ENCODE measurements at places on chromosomes 11 and 22. TPM values are rescaled to one million over a fixed set of nuclear protein-coding genes. Genes with fewer than 3 reads are reported as not detected.

The MUC5AC gene
- polyA plus RNA-seq = not detected

The RAG1 gene
- polyA plus RNA-seq = not detected

The OR5D16 gene
- not detected for polyA plus RNA-seq

The ASCL2 gene
- polyA plus RNA-seq = not detected

The CNTN5 gene
- not detected for polyA plus RNA-seq

The CASP5 gene
- polyA plus RNA-seq = not detected

The MMP27 gene
- not detected for polyA plus RNA-seq

DNA sequence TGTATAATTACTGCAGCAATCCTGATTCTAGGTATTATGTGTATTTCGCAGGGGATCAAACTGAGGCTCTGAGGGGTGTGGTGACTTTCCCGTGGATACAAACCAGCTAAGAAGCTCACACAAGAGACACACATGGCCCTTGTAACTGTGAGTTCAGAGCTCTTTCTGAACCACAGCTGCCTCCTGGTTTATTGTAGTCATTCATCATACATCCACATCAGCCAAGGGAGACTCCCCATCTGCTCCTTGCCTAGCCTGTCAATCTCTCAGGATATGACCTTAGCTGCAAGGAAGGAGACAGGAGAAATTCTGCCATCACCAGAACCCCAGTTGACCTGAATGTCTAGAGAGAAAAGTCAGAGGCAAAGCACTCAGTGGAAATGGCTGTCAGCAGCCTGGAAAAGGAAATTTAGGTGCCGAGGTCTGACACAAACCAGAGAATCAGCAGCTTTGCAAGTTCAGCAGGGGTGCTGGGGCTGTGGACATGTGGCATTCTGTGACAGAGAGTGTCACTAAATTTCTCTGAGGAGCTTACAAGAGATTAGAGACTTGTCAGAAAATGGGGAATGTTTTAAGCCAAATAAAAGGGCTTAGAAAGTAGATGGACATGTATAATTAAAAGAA, 209.5 kb downstream of the AASDHPPT start:
- H3K4me3 ChIP-seq = no peak overlapping the region
- no peaks in the 10 kb centered on the region for H3K27me3 ChIP-seq
- no peak overlapping the region for H3K27ac ChIP-seq
- no peaks in the 10 kb centered on the region for H3K36me3 ChIP-seq

- no peaks in the 10 kb centered on the region for H3K36me3 ChIP-seq
- DNase-seq = no peak
- H3K4me1 ChIP-seq = no peaks in the 10 kb centered on the region
- no peaks in the 10 kb centered on the region for H3K27me3 ChIP-seq
These were observed 74.8 kb upstream of the NECTIN1 start for GRCh38 chr11:119803726-119804294.

- no peaks in the 10 kb centered on the region for H3K27me3 ChIP-seq
- no peaks in the 10 kb centered on the region for H3K4me1 ChIP-seq
- H3K4me3 ChIP-seq = no peak overlapping the region
- no peaks in the 10 kb centered on the region for H3K36me3 ChIP-seq
These were observed 9.4 kb downstream of the PGM2L1 start for GRCh38 chr11:74388678-74389327.

GRCh38 chr11:69010964-69011623, 2.0 kb downstream of the MRGPRF start:
- no peak overlapping the region for H3K4me3 ChIP-seq
- no peak for DNase-seq
- H3K4me1 ChIP-seq = no peaks in the 10 kb centered on the region
- H3K36me3 ChIP-seq = no peaks in the 10 kb centered on the region
- peaks cover 4% of the 10 kb centered on the region for H3K27me3 ChIP-seq

GRCh38 chr11:79265756-79266322, 175.0 kb downstream of the TENM4 start:
- H3K4me3 ChIP-seq = no peak overlapping the region
- no peaks in the 10 kb centered on the region for H3K4me1 ChIP-seq
- H3K27ac ChIP-seq = no peak overlapping the region
- no peaks in the 10 kb centered on the region for H3K27me3 ChIP-seq
- no peaks in the 10 kb centered on the region for H3K36me3 ChIP-seq

DNA sequence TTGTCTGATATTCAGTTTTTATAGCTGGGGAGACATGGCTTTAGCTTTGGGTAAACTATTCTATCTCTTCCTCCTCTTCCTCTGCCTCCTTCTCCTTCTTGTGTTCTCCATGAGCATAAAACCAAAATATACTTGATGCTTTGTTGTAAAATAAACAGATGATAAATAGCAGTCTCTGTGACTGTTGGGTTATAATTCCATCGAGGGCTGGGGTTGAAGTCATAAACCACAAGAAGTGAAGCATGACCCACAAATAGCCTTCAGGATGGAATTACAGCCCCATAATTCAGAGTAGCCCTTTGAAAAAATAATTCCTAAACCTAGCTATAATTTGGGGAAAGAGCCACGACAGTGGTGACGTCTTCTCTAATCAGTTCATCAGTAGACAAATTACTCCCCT, 177.7 kb downstream of the SNX19 start:
- no peak overlapping the region for H3K27ac ChIP-seq
- H3K27me3 ChIP-seq = no peaks in the 10 kb centered on the region
- no peak for DNase-seq
- no peaks in the 10 kb centered on the region for H3K36me3 ChIP-seq
- no peak overlapping the region for H3K4me3 ChIP-seq
- H3K4me1 ChIP-seq = no peaks in the 10 kb centered on the region

DNA sequence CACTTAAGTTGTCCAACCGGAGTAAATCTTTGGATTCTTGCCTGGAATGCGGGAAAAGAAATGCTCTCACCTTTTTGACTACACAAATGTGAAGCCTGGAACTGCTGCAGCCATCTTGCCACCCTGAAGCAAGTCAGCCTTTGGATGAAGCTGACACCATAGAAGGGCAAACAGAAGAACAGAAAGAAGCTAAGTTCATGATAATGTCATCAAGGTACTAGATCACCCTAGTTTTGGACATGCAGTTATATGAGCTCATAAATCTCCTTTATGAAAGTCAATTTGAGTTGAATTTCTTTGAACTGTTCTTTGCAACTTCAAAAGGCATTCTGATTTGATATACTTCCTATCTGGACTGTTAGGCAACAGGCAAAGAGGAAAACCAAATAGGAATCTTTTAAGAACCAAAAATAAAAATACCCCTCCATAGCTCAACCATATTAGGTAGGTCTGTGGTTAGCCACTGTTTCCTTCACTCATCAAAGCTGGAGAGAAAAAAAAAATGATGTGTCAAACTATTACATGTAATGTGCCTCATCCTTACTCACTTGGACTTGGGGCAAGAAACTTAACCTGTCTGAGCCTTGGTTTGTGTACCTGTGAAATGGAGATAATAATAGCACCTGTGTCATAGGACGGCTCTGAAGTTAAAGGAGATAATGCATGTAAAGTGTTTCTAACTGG, 91.9 kb downstream of the WT1 start:
- DNase-seq = no peak
- no peak overlapping the region for H3K4me3 ChIP-seq
- H3K4me1 ChIP-seq = no peaks in the 10 kb centered on the region
- H3K27me3 ChIP-seq = no peaks in the 10 kb centered on the region

DNA sequence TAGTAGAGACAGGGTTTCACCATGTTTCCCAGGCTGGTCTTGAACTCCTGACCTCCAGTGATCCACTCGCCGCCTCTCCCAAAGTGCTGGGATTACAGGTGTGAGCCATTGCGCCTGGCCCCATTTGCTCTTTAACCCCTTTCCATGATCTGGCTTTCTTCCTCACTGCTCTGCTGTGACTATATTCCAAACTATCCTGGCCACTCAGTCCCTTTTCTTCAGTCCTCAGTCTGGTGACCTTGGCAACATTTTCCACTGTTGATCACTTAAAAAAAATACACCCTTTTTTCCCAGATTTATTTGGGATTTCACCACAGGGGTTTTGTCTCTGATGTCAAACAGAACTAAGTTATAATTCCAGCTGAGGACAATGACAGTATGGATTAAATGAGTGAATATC, 24.5 kb downstream of the MMP20 start:
- no peak overlapping the region for H3K4me3 ChIP-seq
- no peaks in the 10 kb centered on the region for H3K36me3 ChIP-seq
- no peak overlapping the region for H3K27ac ChIP-seq
- no peak for DNase-seq
- peaks cover 3% of the 10 kb centered on the region for H3K4me1 ChIP-seq

DNA sequence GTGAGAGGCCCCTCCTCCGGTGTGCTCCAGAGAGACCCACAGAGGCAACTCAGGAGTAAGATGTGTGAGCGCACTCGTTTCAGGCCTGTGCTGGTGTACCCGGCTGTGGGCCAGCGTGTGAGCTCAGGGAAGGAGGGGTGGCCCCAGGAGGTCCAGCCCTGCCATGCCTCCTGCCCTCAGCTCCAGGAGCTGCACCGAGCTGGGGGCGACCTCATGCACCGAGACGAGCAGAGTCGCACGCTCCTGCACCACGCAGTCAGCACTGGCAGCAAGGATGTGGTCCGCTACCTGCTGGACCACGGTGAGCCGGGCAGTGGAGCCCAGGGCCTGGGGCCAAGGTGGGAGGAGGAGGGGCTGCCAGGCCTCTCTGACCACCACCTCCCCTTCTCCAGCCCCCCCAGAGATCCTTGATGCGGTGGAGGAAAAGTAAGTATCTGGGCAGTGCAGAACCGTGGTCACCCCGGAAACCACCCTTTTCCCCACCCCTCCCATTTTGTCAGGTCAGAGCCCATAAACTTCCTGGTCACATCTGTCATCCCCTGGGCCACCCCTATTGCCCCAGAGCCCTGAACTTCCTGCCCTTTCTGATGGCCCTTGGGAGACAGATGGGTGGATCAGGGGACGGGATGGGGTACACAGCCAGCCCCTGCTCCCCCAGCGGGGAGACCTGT, 2.5 kb upstream of the MDK start:
- H3K27ac ChIP-seq = no peak overlapping the region
- no peak for DNase-seq
- peaks cover 8% of the 10 kb centered on the region for H3K4me1 ChIP-seq
- peaks cover 4% of the 10 kb centered on the region for H3K36me3 ChIP-seq
- peaks cover 6% of the 10 kb centered on the region for H3K27me3 ChIP-seq

DNA sequence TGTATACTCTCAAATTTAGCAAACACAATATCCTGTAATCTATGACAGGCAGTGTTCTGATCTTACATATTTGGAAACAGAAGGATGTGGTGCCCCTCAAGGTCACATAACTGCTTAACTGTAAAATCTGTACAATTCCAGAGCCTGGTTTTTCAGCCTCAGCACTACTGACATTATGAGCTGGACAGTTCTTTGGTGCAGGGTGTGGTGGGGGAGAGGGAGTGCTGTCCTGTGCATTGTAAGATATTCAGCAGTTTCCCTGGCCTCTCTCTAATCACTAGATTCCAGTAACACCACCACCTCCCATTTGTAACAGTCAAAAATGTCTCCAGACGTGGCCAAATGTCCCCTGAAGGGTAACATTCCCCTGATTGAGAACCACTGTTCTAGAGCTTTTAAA, 1.8 kb upstream of the OR5B21 start:
- no peaks in the 10 kb centered on the region for H3K27me3 ChIP-seq
- peaks cover 4% of the 10 kb centered on the region for H3K4me1 ChIP-seq
- H3K27ac ChIP-seq = no peak overlapping the region
- DNase-seq = no peak

- H3K27ac ChIP-seq = no peak overlapping the region
- no peaks in the 10 kb centered on the region for H3K27me3 ChIP-seq
- no peaks in the 10 kb centered on the region for H3K36me3 ChIP-seq
- no peak overlapping the region for H3K4me3 ChIP-seq
- DNase-seq = no peak
- H3K4me1 ChIP-seq = no peaks in the 10 kb centered on the region
These were observed 90.9 kb downstream of the PAX6 start for GRCh38 chr11:31720225-31720624.

- no peaks in the 10 kb centered on the region for H3K4me1 ChIP-seq
- H3K27ac ChIP-seq = no peak overlapping the region
- DNase-seq = no peak
These were observed 825.7 kb downstream of the FAM181B start for GRCh38 chr11:81907996-81908395.

GRCh38 chr22:46673205-46673604, 53.0 kb downstream of the GRAMD4 start:
- H3K27ac ChIP-seq = no peak overlapping the region
- H3K36me3 ChIP-seq = no peaks in the 10 kb centered on the region
- H3K4me3 ChIP-seq = no peak overlapping the region
- DNase-seq = no peak
- peaks cover 8% of the 10 kb centered on the region for H3K4me1 ChIP-seq
- no peaks in the 10 kb centered on the region for H3K27me3 ChIP-seq

DNA sequence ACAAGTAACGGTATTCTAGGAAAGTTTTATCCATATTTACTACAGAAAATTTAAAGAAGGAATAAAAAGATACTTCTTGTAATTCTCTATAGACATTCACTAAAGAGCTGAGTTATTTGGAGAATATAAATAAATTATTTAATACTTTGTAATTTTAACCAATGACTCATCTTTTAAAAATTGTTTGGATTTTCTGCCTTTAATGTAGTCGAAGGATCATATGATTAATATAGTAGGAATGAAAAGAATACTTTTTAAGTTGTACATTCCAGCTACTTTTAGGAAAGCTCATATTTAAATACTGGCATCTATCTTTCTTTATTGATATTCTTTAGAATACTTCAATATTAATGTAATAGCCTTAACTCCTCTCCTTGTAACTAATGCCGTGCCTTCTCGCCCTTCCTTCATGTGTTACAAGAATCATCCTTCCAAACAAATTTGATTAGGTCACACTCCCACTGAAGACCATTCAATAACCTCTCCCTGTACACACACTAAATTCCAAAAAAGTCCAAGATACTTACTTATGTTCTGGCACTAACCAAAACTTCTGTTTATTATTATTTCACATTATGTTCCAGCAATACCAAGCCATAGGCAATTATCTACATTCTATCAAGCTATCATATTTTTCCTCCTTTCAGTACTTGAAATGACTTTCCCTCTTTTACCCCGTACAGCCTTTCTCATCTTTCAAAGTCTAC, 501.9 kb downstream of the CNTN5 start:
- H3K36me3 ChIP-seq = no peaks in the 10 kb centered on the region
- no peaks in the 10 kb centered on the region for H3K27me3 ChIP-seq
- H3K27ac ChIP-seq = no peak overlapping the region
- H3K4me3 ChIP-seq = no peak overlapping the region
- no peak for DNase-seq

DNA sequence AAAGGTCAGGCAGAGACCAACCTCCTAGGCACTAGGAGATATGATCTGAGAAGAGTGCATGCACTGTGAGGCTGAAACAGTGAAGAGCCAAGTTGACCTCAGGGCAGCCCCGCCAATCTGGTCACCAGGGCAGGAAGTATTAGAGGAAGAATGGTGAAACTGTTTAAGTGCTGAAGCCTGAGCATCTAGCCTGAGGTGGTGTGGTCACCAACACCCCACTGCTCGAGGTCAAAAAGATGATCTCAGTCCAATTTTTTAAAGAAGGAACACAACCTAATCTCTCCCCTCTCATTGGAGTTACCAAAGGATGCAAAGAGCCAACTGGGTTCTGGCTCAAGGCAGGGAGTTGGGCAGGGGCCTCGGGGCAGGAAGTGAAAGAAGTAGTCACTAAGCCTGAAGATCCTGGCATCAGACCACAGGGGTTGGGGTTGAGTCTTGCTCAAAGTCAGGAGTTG, 4.0 kb downstream of the APBB1 start:
- H3K4me3 ChIP-seq = no peak overlapping the region
- H3K36me3 ChIP-seq = no peaks in the 10 kb centered on the region
- no peak overlapping the region for H3K27ac ChIP-seq
- peaks cover 8% of the 10 kb centered on the region for H3K4me1 ChIP-seq
- DNase-seq = no peak

Data from GM12878 (cell line).